ENCODE measurements at places on chromosomes 12 and 14. TPM values are rescaled to one million over a fixed set of nuclear protein-coding genes. Genes with fewer than 3 reads are reported as not detected.
A peak's percentile ranks its signal among the peaks of the same experiment; 100 is the strongest.

GRCh38 chr12:131589221-131589897 lies 121.5 kb upstream of the SFSWAP start:
- no peak for DNase-seq

DNA sequence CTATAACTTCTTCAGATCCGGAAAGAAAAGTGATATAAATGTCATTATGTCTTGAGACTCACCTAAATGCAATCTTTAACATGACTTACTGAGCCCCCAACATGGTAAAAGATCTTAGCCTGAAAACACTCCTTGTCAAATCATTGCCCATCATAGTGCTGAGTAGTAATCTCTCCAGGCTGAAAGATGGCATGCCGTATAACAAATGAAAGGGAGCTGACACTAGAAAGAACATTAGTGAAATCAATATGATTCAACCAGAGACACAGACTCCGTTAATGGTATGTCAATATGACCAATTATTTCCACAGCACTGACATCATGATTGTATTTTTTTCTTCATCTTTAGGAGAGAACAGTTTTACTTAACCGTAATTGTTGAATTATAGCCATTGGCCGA lies 54.4 kb downstream of the BICD1 start:
- DNase-seq, result no peak

- DNase-seq, result peak; percentile 88
These were observed 154.1 kb upstream of the ATP2B1 start for GRCh38 chr12:89862511-89863445.

GRCh38 chr12:48197549-48197970 lies 5.5 kb downstream of the OR10AD1 start:
- DNase-seq, result no peak

GRCh38 chr12:56998981-56999380 lies 7.4 kb downstream of the ZBTB39 start:
- DNase-seq, result peak; percentile 55

GRCh38 chr12:111785651-111786050 lies 18.9 kb downstream of the ALDH2 start:
- DNase-seq, result no peak

DNA sequence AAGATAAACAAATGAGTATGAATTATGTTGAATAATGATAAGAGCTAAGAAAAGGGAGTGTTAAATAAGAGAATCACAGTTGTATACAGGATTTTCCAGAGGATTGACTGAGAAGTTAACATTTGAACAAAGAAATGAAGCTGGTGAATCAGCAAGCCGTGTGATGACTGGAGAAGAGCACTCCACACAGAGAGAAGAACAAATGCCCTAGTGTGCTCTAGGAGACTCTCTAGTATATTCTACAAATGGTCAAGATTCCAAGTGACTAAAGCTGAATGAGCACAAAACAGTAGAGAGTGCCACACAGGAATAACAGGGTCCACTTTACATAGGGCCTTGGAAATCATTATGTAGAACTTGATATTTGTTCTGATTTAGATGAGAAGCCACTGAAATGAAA lies 587.1 kb upstream of the ATXN7L3B start:
- no peak for DNase-seq

DNA sequence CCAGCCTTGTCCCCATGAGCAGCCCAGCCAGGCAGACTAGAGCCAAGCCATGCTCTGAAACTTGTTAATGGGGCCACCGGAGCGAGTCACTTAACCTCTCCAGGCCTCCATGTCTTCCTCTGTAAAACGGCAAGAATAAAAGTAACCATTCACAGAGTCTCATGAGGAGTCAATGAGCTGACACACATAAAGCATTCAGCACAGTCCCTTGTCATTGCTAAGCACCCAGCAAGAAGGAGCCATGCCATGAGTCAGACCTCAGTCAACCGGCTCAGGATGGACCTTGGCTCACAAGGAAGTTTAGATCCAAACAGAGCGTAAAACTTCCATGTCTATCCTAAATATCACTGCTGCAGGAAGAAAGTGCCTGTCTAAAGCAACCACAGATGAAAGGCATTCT lies 10.6 kb downstream of the FICD start:
- DNase-seq, result no peak

DNA sequence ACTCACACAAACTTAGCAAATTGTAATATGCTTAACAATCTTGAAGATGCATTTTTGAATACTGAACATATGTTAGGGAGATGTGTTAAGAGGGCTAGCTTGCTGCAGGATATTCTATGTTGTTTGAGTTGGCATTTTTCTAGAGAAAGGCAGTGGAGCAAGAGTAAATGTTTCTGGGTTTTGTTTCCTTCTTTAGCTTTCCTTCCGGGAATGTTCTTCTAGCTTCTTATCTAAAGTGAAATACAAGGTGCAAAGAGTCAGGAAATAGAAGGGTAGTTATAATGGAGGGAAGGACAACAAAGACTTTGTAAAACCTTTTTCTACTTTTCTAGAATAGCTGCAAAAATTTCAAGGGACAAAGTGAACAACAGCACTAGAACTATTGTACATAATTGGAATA lies 77.6 kb upstream of the KCNH3 start:
- DNase-seq, result no peak

DNA sequence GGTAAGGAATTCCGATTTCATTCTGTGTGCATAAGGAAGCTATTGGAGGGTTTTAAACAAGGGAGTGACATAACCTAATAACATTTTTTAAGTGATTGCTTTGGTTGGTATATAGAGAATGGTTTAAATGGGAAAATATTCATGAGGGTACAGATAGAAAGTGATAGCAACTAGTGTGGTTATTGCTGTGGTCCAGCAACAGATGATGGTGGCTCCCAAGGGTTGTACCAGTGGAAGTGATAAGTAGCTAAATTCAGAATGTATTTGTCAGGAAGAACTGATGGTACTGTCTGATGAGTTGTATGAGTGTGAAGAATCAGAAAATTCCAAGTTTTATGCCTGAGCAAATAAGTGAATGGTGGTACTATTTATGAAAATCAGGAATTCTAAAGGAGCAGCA lies 2.6 kb upstream of the CNOT2 start:
- no peak for DNase-seq

DNA sequence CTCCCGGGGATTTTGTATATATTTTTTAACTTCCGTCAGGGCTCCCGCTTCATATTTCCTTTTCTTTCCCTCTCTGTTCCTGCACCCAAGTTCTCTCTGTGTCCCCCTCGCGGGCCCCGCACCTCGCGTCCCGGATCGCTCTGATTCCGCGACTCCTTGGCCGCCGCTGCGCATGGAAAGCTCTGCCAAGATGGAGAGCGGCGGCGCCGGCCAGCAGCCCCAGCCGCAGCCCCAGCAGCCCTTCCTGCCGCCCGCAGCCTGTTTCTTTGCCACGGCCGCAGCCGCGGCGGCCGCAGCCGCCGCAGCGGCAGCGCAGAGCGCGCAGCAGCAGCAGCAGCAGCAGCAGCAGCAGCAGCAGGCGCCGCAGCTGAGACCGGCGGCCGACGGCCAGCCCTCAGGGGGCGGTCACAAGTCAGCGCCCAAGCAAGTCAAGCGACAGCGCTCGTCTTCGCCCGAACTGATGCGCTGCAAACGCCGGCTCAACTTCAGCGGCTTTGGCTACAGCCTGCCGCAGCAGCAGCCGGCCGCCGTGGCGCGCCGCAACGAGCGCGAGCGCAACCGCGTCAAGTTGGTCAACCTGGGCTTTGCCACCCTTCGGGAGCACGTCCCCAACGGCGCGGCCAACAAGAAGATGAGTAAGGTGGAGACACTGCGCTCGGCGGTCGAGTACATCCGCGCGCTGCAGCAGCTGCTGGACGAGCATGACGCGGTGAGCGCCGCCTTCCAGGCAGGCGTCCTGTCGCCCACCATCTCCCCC lies 777 bp downstream of the ASCL1 start:
- peak; percentile 71 for DNase-seq

DNA sequence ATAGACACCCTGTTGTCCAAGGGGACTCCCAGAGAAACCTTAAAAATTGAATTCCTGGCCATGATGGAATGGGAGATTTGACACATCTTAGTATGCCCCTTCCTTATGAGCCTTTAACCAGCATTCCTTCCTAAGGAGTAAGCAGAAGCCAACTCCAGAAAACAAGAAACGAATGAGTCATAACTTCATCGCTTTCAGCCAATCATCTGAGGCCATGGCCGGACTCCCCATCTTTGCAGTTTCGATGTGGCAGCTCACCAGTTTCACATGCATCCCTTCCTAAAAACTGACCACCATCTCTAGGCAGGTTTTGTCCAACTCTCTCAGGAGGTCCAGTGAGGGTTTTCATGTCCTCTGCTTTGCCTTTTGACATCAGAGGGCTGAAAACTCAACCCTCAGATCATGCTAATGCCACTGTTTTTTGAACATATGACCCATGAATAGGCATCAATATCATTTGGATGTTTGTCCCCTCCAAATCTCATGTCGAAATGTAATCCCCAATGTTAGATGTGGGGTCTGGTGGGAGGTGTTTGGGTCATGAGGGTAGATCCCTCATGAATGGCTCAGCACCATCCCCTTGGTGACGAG lies 19.9 kb downstream of the DAAM1 start:
- DNase-seq, result no peak

DNA sequence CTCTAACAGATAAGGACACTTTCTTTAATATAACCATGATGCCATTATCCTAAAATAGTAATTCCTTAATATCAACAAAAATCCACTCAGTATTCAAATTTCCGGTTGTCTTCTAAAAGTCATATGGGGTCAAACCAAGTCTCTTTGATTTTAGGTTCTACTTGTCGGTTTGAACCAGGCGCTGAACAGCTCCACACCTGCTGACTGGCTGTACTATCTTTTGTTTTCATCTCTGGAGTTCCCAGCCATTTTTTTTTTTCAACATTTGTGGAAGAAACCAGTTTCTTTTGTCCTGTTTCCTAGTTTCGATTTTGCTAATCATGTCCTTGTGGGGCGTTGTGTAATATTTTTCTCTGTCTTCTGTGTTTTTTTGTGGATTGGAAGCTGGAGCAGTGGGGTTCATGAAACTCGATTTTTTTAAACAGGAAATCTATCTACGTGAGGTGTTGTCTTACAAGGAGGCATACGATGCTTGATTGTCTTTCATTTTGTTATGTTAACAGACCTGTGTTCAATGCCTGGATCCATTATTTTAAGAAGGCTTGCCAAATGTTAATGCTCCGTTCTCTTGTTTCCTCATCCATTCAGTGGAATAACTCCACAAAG lies 50.2 kb downstream of the FZD10 start:
- no peak for DNase-seq

GRCh38 chr12:34388636-34389377 lies 366.5 kb downstream of the ALG10 start:
- DNase-seq, result no peak

- no peak for DNase-seq
These were observed 19.7 kb upstream of the NR1H4 start for GRCh38 chr12:100453951-100454350.

DNA sequence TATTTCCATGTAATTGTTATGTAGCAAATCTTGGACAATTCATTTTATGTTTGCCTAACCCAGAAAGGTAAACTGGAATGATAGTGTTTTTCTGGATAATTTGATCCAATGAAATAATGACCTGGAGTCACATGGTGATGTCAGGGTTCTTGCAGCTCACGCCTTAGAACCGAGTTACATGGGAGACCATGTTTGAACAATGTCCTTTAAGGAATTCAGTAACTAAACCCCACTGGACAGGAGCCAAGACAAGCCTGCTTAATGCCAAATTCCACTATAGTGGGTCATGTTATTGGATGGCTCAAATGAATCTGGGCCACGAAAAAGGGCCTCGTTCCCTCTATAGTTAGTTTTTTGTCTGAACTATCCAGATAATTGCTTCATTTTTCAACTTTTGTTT lies 255.8 kb upstream of the HMGA2 start:
- DNase-seq, result no peak

GRCh38 chr12:32603071-32603470 lies 76.0 kb upstream of the DNM1L start:
- DNase-seq, result no peak

- DNase-seq, result no peak
These were observed 13.2 kb downstream of the FOXN4 start for GRCh38 chr12:109295764-109296425.

- DNase-seq, result no peak
These were observed 42.3 kb downstream of the BRAP start for GRCh38 chr12:111643427-111643826.

DNA sequence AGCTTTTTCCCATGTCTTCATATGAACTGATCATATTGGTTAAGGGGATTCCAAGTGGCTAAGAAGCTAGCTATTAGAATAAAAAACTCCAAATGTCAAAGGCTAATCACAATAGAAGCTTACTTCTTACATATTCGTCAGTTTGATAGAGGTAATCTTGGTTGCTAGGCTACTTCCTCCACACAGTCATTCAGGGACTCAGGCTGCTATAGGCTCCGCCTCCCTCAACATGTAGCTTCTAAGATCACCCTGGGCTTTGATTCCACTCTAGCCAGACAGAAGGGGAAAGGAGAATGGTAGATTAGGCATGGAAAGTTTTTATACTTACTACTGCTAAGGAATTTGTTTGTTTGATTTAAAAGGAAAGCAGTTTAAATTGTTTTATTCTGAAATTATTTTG lies 207.9 kb downstream of the EFCAB11 start:
- no peak for DNase-seq

GRCh38 chr12:23670684-23671083 lies 278.8 kb downstream of the SOX5 start:
- no peak for DNase-seq

DNA sequence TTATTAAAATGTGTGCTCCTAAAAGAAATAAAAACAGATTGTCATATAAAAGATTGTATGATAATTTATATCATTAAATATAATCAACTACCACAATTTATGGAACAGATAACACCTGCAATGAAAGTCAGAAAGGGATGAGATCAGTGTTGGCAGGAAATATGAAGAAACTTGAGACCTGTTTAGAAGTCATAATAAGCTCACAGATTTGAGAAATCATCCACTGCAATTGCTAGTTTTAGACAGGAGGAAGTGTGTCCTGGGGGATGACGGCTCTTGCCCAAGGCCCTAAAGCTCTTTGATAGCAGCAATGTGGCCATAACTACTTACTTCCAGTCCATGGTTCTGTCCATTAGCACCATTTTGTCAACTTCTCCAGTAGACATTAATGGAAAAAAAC lies 122.8 kb upstream of the SOX5 start:
- DNase-seq, result no peak

- peak; percentile 51 for DNase-seq
These were observed 752 bp downstream of the PRICKLE1 start for GRCh38 chr12:42588524-42589464.

- DNase-seq, result no peak
These were observed 3.8 kb downstream of the DRAM1 start for GRCh38 chr12:101881228-101881627.

STXBP6 gene
- polyA plus RNA-seq, result not detected

FAM222A gene
- 0.49 TPM for polyA plus RNA-seq

ARMH4 gene
- polyA plus RNA-seq, result not detected

CELA1 gene
- polyA plus RNA-seq, result not detected

CACNA1C gene
- polyA plus RNA-seq, result 0.03 TPM

NYNRIN gene
- polyA plus RNA-seq, result 0.04 TPM

KRT1 gene
- not detected for polyA plus RNA-seq

IL22 gene
- not detected for polyA plus RNA-seq

NUAK1 gene
- polyA plus RNA-seq, result not detected

SRSF5 gene
- 1,482 TPM for polyA plus RNA-seq

FIGNL2 gene
- 0.16 TPM for polyA plus RNA-seq

RPGRIP1 gene
- polyA plus RNA-seq, result 0.22 TPM

MYBPC1 gene
- not detected for polyA plus RNA-seq

ASCL1 gene
- not detected for polyA plus RNA-seq

OR4K5 gene
- not detected for polyA plus RNA-seq

LYZ gene
- polyA plus RNA-seq, result 21.1 TPM
